ENCODE measurements at places on chromosomes 16 and 17.

DNA sequence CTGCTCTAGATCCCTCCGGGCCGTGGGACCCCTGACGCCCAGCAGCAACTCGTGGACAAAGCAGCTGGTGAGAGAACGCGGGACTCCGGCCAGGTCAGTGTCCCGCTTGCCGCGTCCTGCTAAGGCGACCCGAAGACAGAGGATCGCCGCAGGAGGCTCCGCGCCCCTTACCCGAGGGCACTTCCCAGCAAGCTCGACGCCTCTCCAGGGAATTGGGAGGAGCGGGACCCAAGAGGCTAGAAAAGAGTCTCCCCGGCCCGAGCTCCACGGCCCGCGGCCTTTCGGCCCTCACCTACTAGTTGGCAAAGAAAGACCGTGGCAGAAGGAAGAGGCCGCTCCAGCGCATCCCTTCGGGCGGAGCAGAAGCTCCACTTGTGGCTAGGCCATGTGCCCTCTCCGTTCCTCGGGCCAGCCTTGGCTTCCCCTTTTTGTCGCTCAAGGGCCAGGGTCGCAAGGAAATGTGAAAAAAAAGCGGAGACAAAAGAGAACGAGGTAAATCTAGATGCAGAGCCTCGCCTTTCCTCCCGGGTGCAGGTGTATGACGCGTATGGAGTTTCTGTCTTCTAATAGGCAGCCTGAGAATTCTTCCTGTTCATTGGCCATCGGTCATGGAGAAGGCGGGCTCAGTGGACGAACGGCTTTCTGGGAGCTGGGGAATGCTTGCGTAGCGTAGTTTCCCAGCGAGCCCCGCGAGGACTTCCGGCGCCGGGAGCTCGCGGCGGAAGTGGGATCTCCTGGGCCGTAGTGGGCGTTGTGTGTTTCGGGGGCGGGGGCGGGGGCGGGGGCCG is at the start of gene ZNF213:
Gene ZNF213, plus strand, starts transcription at position 692 of the 788 bp plus-strand sequence. CDS start 2,252 bp downstream, outside the sequence.
- H3K27ac ChIP-seq, result peak within 1 kb of the TSS; percentile 70
- peaks cover 2% of the 10 kb centered on the region for H3K4me1 ChIP-seq
- no peaks in the 10 kb centered on the region for H3K27me3 ChIP-seq
- peak; percentile 99 for DNase-seq
- no peaks in the 10 kb centered on the region for H3K36me3 ChIP-seq

GRCh38 chr17:8806926-8807550 is 7.9 kb upstream of the MFSD6L start:
- 0 out of 2 replicates have a peak overlapping the region, but pooled peaks have one; percentile 5 for H3K4me3 ChIP-seq
- H3K27me3 ChIP-seq, result no peaks in the 10 kb centered on the region
- DNase-seq, result peak; percentile 45
- H3K36me3 ChIP-seq, result no peaks in the 10 kb centered on the region
- H3K4me1 ChIP-seq, result peaks cover 20% of the 10 kb centered on the region

GRCh38 chr16:10776280-10776679 is 32.6 kb downstream of the NUBP1 start:
- H3K4me1 ChIP-seq, result peaks cover 10% of the 10 kb centered on the region
- no peak overlapping the region for H3K4me3 ChIP-seq
- peak; percentile 87 for DNase-seq
- no peak overlapping the region for H3K27ac ChIP-seq
- H3K27me3 ChIP-seq, result peaks cover 25% of the 10 kb centered on the region

DNA sequence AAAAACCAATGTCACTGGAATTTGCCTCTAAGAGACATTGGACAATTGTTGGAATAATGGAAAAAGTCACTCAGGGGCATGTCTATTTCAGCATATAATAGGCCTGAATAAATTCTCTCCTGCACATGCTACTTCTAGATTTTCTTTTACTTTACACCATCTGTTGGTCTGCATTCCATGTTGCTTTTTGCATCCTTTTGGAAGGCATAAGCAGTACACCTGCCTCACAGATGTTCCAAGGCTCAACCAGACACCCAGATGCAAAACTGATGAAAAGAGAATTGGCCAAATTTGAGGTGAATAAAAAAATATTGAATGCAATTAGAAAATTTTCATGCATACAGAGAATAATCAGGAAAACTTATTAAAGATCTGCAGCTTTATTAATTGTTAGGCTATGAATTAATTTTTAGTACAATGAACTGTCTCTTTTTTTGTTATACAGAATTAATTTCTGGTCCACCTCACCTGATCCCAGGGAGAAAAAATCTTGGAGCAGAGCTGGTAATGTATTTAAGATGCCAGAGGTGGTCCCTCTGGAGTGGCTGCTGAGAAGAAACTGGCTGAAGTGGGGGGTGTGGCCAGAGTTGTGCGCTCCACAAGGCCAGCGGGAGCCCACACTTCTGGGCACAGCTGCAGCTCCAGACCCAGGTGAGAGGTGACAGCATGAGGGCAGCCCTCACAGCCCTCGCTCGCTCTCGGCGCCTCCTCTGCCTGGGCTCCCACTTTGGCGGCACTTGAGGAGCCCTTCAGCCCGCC is 778.6 kb downstream of the CDH11 start:
- H3K27me3 ChIP-seq, result no peaks in the 10 kb centered on the region
- no peak overlapping the region for H3K27ac ChIP-seq
- no peaks in the 10 kb centered on the region for H3K4me1 ChIP-seq
- H3K4me3 ChIP-seq, result no peak overlapping the region
- DNase-seq, result no peak
- no peaks in the 10 kb centered on the region for H3K36me3 ChIP-seq

DNA sequence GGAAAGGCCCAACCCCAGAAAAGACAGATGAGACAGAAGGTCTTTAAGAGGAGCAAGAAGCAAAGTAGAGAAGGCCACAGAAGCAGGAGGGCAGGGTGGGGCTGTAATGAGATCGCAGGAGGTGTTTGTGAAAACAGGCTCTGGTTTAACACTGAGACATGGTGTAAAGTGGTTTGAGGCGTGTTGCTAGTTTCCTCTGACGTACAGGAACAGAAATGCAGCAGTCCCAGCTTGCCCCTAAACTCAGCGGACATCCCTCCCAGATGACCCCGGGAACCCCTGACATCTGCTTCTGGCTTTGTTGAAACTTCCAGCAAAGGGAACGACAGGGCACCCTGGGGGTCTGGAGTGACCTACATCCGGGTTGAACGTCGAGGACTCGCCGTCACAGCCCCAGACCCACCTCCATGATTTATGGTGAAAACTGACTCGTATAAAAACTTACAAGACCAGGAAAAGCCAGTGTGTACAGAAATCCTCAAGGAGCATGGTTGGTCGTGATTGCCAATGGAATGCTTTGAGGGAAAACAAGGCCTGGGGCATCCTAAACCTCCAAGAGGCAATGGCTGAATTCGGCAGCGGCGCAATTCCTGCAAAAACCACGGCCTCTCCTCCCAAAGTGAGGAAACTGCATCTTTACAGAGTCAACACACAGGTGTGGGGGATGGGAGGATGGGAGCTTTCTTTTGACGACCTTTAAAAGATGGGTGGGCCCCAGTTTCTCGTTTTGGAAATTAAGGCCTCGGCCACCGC is 25.8 kb downstream of the LITAF start:
- peaks cover 11% of the 10 kb centered on the region for H3K36me3 ChIP-seq
- no peaks in the 10 kb centered on the region for H3K4me1 ChIP-seq
- no peak for DNase-seq
- H3K27ac ChIP-seq, result no peak overlapping the region
- H3K27me3 ChIP-seq, result no peaks in the 10 kb centered on the region

DNA sequence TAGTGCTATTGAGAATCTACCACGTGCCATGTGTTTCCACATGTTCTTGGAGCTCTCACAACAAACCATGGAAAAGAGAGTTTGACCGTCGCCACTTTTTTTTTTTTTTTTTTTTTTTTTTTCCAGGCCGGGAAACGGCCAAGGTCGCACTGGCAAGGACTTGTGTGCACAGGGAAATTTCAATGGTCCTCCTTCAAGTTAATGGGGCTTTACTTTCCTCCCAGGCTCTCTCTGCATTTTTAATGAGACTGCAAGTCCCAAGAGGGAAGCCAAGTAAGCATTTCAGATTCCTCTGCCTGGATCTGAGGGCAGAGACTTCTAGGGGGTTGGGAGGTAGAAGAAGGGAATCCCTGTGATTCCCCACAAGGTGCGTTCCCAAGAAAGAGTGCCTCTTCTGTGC is 94.7 kb upstream of the MPHOSPH6 start:
- DNase-seq, result no peak
- H3K27ac ChIP-seq, result no peak overlapping the region
- no peaks in the 10 kb centered on the region for H3K4me1 ChIP-seq
- no peaks in the 10 kb centered on the region for H3K36me3 ChIP-seq

DNA sequence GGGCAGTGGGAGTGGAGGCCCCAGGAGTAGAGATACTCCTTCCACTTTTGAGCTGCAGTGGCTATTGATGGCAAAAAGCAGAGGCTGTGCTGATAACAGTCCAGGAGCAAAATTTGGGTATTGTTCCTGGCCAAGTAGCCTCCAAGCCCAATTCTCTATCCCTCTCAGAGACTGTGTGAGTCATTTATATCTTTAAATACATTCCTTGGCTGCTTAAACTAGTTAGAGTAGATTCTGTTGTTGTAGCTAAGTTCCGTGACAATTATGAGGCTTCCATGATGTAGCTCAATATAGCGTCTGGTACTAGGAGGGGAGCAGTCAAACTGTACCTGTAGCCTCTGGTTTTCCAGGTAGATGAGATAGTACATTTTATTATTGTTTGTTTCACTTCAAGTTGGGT is 19.9 kb upstream of the UBE2G1 start:
- no peak overlapping the region for H3K4me3 ChIP-seq
- no peaks in the 10 kb centered on the region for H3K36me3 ChIP-seq
- DNase-seq, result no peak
- no peak overlapping the region for H3K27ac ChIP-seq
- peaks cover 4% of the 10 kb centered on the region for H3K4me1 ChIP-seq

DNA sequence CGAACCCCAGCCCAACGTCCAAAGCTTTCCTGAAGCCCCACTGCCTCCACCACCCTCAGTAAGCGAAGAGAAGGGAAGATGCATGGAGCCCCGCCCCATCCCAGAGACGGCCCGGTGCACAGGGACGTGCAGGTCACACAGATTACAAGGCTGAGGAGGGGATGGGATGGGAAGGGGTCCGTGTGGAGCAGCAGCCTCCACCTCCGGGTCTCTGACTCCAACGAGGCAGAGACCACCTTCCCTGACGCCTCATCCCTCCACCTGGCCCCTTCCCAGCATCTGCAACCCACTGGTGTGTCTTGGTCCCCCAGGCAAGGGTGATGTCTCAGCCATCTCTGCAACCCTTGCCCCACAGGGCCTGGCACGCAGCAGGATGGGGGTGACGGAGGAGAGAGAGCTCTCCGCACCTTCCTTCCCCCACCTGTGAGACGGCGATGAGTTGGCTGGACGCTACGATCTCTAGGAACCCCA is 58.5 kb downstream of the TBC1D16 start:
- no peaks in the 10 kb centered on the region for H3K36me3 ChIP-seq
- DNase-seq, result no peak
- no peak overlapping the region for H3K4me3 ChIP-seq
- H3K4me1 ChIP-seq, result no peaks in the 10 kb centered on the region
- no peak overlapping the region for H3K27ac ChIP-seq

DNA sequence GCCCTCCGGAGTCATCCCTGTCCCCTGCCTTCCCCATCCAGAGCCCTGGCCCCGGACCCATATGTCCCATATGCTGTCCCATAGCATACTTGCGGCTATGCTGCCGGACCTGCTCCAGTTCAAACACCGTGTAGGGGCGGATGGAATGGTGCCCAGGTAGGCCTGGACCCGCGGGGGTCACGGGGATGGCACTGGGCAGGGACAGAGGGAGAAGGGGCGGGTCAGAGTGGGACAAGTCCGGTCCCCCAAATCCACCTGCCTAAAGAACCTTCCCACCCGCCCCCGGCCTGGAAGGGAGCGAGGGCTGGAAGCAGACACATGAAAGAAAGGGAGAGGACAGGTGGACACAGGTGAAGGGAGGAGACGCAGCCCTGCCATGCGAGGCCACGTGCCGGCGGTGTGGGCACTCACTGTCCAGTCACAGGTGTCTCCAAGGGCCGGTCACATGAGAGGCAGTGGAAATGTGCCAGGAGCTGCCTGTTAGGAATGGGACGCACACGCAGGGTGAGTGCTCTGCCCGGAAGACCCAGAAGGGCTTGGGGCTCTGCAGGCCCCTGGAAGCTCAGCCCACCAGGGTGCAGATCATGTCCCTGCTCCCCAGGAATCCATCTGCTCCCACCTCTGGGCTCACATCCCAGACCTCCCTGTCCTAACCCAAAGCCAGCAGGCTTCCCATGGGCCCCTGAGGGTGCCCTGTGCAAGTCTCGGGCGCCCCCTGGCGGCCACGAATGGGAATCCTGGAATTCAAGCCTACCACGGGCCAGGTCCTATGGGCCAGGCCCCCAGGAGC is 14.0 kb downstream of the UBALD2 start:
- H3K4me1 ChIP-seq, result no peaks in the 10 kb centered on the region
- H3K27ac ChIP-seq, result no peak overlapping the region
- peak; percentile 84 for DNase-seq
- no peaks in the 10 kb centered on the region for H3K36me3 ChIP-seq

GRCh38 chr16:2032285-2033056 is 5.8 kb downstream of the NHERF2 start:
- no peak overlapping the region for H3K27ac ChIP-seq
- peaks cover 49% of the 10 kb centered on the region for H3K27me3 ChIP-seq
- H3K36me3 ChIP-seq, result no peaks in the 10 kb centered on the region
- H3K4me1 ChIP-seq, result peaks cover 4% of the 10 kb centered on the region
- no peak for DNase-seq

GRCh38 chr16:80791411-80791810 is 13.0 kb downstream of the CDYL2 start:
- H3K27ac ChIP-seq, result no peak overlapping the region
- H3K4me1 ChIP-seq, result no peaks in the 10 kb centered on the region
- no peak for DNase-seq
- no peaks in the 10 kb centered on the region for H3K36me3 ChIP-seq

GRCh38 chr16:8877894-8878522 is 4.1 kb upstream of the LITAFD start:
- no peaks in the 10 kb centered on the region for H3K36me3 ChIP-seq
- H3K27ac ChIP-seq, result no peak overlapping the region
- no peaks in the 10 kb centered on the region for H3K27me3 ChIP-seq
- H3K4me3 ChIP-seq, result no peak overlapping the region

GRCh38 chr16:88643644-88643932 is 5.2 kb downstream of the IL17C start:
- no peak for DNase-seq
- H3K36me3 ChIP-seq, result no peaks in the 10 kb centered on the region
- H3K27ac ChIP-seq, result no peak overlapping the region

GRCh38 chr16:73095142-73095820 is 47.4 kb upstream of the ZFHX3 start:
- no peak for DNase-seq
- no peaks in the 10 kb centered on the region for H3K36me3 ChIP-seq
- no peaks in the 10 kb centered on the region for H3K4me1 ChIP-seq
- no peak overlapping the region for H3K4me3 ChIP-seq
- H3K27ac ChIP-seq, result no peak overlapping the region

- no peaks in the 10 kb centered on the region for H3K27me3 ChIP-seq
- H3K27ac ChIP-seq, result no peak overlapping the region
- H3K4me3 ChIP-seq, result no peak overlapping the region
- no peaks in the 10 kb centered on the region for H3K36me3 ChIP-seq
Observed at GRCh38 chr16:87216148-87216840, 100.9 kb downstream of the C16orf95 start.

Measured in MM.1S (cell line).